ENCODE measurements at places on chromosomes 7 and 10. TPM values are rescaled to one million over a fixed set of nuclear protein-coding genes. Genes with fewer than 3 reads are reported as not detected.

CCDC186 gene
- total RNA-seq: 20.5 TPM

DNA sequence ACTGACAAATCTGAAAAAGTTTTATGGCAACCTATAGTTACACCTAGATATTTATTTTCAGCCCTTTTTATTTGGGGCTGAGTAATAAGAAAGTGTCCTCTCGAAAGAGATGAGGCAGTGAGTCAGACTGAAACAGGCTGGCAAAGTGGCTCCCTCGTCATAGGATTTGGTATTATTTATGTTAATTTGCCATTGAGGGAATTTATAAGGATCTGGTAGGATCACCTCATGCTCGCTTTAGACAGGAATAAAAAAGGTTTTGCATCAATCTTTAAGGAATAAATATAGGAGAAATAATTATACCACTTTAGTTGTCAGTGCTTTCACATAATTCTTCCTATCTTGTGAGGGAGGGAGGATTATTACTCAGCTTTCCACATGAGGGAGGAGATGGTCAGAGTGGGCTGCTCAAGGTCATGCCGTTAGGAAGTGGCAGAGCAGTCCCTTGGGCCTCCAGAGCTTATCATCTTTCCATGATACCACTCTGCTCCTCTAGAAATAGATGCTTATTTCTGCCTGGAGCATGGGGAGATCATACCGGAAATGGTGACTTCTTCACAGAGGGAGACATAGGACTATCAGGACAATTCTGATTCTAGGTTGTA is 356.8 kb downstream of the GPR158 start:
- DNase-seq: no peak
- no peaks in the 10 kb centered on the region for H3K4me1 ChIP-seq
- no peaks in the 10 kb centered on the region for H3K36me3 ChIP-seq
- H3K27ac ChIP-seq: no peak overlapping the region
- no peaks in the 10 kb centered on the region for H3K27me3 ChIP-seq
- H3K4me3 ChIP-seq: no peak overlapping the region

- peaks cover 80% of the 10 kb centered on the region for H3K27me3 ChIP-seq
- peaks cover 40% of the 10 kb centered on the region for H3K4me1 ChIP-seq
- peak; percentile 37 for DNase-seq
- no peak overlapping the region for H3K27ac ChIP-seq
These were observed 9.0 kb upstream of the DLX6 start for GRCh38 chr7:96996111-96996957.

- no peak for DNase-seq
- no peak within 1 kb of the TSS for H3K4me3 ChIP-seq
- H3K27ac ChIP-seq: no peak within 1 kb of the TSS
- H3K36me3 ChIP-seq: no peaks in the 10 kb centered on the region
- H3K27me3 ChIP-seq: no peaks in the 10 kb centered on the region
These were observed at the start of gene NRAP for GRCh38 chr10:113663908-113664307. Gene NRAP (minus strand): TSS chr10:113664041. CDS start chr10:113663882, 159 bp downstream.

DNA sequence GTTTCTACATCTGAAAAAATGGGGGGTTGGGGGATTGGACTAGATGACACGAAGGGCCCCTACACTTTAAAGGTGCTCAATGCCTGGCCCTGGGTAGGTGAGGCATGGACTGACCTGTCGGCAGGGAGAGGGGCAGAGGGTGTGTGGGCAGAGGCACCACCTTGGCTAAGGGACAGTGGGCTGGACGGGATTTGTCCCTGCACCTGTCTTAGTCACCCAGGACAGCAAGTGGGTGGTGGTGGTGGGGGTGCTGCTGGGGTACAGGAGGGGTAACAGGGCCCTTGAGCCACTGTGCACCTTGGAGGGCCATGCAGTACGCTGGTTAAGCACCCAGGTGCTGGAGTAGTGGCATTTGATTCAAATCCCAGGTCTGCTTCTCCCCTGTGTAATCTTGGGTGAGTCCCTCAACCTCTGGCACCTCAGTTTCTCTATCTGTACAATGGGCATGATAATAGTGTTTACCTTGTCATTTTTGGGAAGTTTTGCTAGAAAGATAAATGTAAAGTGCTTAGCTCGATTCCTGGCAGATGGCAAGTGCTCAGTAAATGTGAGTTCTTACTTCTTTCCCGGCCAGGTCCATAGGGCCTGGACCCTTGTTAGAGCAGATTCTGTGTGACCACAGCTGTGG is 18.1 kb upstream of the SFRP5 start:
- H3K4me1 ChIP-seq: no peaks in the 10 kb centered on the region
- H3K4me3 ChIP-seq: no peak overlapping the region
- peaks cover 67% of the 10 kb centered on the region for H3K27me3 ChIP-seq
- DNase-seq: no peak

RFC2 gene
- total RNA-seq: 11.3 TPM

DNA sequence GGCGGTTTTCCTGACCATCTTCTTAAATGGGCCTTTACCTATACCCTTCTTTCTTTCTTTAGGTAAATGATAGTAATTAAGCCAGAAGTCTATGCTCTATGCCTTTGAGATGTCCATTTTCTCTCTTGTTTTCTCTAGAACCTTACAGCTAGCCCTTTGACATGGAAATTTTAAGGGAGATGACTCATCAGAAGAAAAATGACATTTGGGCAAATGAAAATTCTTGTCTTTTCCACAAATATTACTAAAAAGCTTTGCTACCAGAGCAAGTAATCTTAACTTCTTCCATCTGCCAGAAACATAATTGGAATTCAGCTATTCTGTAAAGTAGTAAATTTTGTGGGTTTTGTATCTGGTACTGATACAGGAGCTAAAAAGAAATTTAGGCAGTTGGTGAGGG is 59.5 kb downstream of the CCDC3 start:
- H3K4me1 ChIP-seq: no peaks in the 10 kb centered on the region
- no peak overlapping the region for H3K4me3 ChIP-seq
- no peak overlapping the region for H3K27ac ChIP-seq
- DNase-seq: no peak

BTBD16 gene
- total RNA-seq: 0.29 TPM

DNA sequence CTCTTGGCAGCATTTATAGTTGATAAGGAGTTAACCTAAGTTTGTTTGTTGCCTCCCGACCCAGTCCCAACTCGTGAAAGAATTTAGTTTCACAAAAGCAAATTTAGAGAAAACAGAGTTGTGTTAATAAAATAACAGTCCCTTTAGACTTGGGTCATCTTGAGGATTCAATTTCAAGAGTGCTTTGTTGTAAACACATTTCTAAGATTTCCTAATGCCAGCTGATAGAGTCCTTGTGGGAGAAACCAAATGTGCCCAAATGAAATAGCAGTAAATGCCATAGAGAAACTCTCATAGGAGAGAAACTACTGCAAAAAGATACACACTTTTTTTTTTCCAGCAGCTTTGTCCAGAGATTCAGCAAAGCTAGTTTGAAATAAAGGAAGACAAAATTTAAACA is 211.3 kb upstream of the BMPER start:
- no peak overlapping the region for H3K27ac ChIP-seq
- H3K36me3 ChIP-seq: no peaks in the 10 kb centered on the region

CDK14 gene
- total RNA-seq: 13.9 TPM

CXCL12 gene
- 55.0 TPM for total RNA-seq

STAG3 gene
- 0.92 TPM for total RNA-seq

C10orf88 gene
- 5.5 TPM for total RNA-seq

GRCh38 chr7:27187475-27188385 is 2.7 kb upstream of the HOXA11 start:
- H3K36me3 ChIP-seq: no peaks in the 10 kb centered on the region
- H3K27ac ChIP-seq: no peak overlapping the region
- peaks cover 91% of the 10 kb centered on the region for H3K27me3 ChIP-seq
- H3K4me3 ChIP-seq: no peak overlapping the region

DNA sequence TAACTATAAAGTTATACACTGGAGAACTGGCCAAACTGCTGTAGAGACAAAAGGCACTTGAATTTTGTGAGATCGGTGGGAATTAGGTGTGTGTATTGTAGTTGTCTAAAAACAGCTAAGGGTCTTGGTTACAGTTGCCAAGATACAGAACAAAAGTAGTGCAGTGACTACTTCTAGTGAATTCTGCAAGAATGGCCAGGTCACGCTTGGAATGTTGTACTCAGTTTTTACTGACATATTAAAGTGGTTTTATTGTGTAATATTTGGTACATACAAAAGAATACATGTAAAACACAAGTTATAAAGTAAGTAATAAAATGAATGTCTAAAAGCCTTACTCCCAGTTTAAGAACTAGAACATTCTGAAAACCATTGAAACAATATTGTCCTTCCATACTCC is 42.4 kb downstream of the PRPF18 start:
- no peaks in the 10 kb centered on the region for H3K27me3 ChIP-seq
- H3K27ac ChIP-seq: peak overlapping the region; percentile 57
- DNase-seq: no peak
- H3K36me3 ChIP-seq: peaks cover 7% of the 10 kb centered on the region
- H3K4me3 ChIP-seq: no peak overlapping the region
- H3K4me1 ChIP-seq: peaks cover 28% of the 10 kb centered on the region

PNLIPRP3 gene
- total RNA-seq: not detected

DNA sequence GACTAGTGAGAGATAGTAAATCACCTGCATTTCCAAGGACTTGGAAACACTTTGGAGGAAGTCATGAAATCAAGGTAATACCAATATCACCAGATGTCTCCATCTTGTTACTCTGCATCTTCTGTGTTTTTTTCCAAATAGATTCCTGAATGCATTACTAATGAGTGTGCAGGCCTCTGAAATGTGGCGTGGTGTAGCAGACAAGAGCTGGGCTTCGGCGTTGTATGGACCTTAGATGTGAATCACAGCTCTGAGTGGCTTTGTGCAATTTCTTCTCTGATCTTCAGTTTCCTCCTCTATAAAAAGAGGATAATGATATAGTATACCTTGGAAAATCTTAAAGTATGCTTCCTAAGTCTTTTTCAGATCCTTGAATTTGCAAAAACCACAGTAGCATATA is 9.6 kb upstream of the MYPN start:
- no peak overlapping the region for H3K4me3 ChIP-seq
- H3K27me3 ChIP-seq: no peaks in the 10 kb centered on the region
- peaks cover 13% of the 10 kb centered on the region for H3K4me1 ChIP-seq
- H3K36me3 ChIP-seq: no peaks in the 10 kb centered on the region
- H3K27ac ChIP-seq: no peak overlapping the region
- DNase-seq: no peak
